Sigmoid colon (tissue), 7 donors: ENCODE measurements at places on chromosomes 5 and 9. TPM values are rescaled to one million over a fixed set of nuclear protein-coding genes. Genes with fewer than 3 reads are reported as not detected.

PCDHGA2 gene
- 4.9 TPM for total RNA-seq

FREM1 gene
- total RNA-seq: 45.1 TPM

CCNG1 gene
- total RNA-seq: 143 TPM

LYRM7 gene
- 8.1 TPM for total RNA-seq

PCDHAC2 gene
- total RNA-seq: 2.1 TPM

BTNL3 gene
- 0.36 TPM for total RNA-seq

C1QTNF3 gene
- 32.8 TPM for total RNA-seq

ACO1 gene
- total RNA-seq: 54.2 TPM

SLC4A9 gene
- total RNA-seq: not detected

ANKDD1B gene
- 0.66 TPM for total RNA-seq

PCDHB4 gene
- total RNA-seq: 3.9 TPM

SETX gene
- total RNA-seq: 58.2 TPM

PDE6A gene
- total RNA-seq: not detected

ACOT12 gene
- 0.41 TPM for total RNA-seq

FSTL4 gene
- total RNA-seq: 0.28 TPM

MEGF10 gene
- total RNA-seq: 1.2 TPM

GBA2 gene
- 45.9 TPM for total RNA-seq

DDX4 gene
- not detected for total RNA-seq

GARIN3 gene
- total RNA-seq: not detected

SPEF2 gene
- 2.6 TPM for total RNA-seq

KIF4B gene
- not detected for total RNA-seq

TJP2 gene
- total RNA-seq: 26.8 TPM

ZFAND5 gene
- 146 TPM for total RNA-seq

FBXW2 gene
- total RNA-seq: 35.6 TPM

F2R gene
- total RNA-seq: 10.7 TPM

FOXD4L6 gene
- not detected for total RNA-seq

DRD1 gene
- total RNA-seq: not detected

INSYN2B gene
- 0.16 TPM for total RNA-seq

OR1L6 gene
- not detected for total RNA-seq

STPG3 gene
- total RNA-seq: not detected

SPATA31C1 gene
- not detected for total RNA-seq

SOX30 gene
- not detected for total RNA-seq

AGXT2 gene
- not detected for total RNA-seq

GABRA1 gene
- not detected for total RNA-seq

BARHL1 gene
- total RNA-seq: not detected

FLT4 gene
- 7.5 TPM for total RNA-seq

C9orf153 gene
- total RNA-seq: 0.99 TPM

BASP1 gene
- 9.2 TPM for total RNA-seq

OCLN gene
- total RNA-seq: 1.3 TPM

CSF1R gene
- 29.6 TPM for total RNA-seq

SLC6A7 gene
- total RNA-seq: not detected

INSL6 gene
- total RNA-seq: not detected

SPINK6 gene
- total RNA-seq: 0.99 TPM

SLC34A3 gene
- not detected for total RNA-seq
